ENCODE measurements at places on chromosomes 1 and 21.
A peak's percentile ranks its signal among the peaks of the same experiment; 100 is the strongest.

DNA sequence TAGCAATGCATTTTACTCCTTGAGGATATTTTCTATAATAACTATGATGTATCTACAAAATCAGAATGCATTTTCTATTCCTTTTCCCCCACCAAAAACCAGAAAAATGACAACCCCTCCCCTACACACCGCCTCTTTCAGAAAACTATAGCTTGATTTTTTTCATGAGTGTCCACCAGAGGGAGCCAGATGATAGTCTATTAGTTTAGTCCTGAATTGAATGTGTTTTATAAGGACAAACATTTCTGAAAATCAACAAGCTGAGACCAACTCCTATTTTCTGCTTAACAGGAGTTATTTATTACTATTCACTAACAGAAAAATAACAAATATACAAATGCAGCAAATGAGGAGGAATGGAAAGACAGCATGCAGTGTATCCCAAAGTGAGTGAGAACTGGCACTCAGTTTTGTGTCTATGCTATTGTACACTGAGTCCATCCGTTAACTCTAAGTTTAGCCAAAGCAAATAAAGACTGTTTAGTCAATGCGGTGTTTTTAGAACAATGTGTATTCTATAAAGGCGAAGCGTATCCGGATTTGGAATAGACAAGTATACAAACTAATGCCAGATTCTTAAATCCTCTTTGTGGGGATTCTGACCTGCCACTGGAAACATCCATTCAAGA, 182.6 kb downstream of the VAV3 start:
- DNase-seq, result peak; percentile 58

- no peak for DNase-seq
These were observed 11.5 kb downstream of the KCNA2 start for GRCh38 chr1:110594456-110595352.

- no peak for DNase-seq
These were observed 368.0 kb downstream of the SETD4 start for GRCh38 chr21:35692311-35692710.

- no peak for DNase-seq
These were observed 41.4 kb downstream of the CCDC18 start for GRCh38 chr1:93221913-93222312.

DNA sequence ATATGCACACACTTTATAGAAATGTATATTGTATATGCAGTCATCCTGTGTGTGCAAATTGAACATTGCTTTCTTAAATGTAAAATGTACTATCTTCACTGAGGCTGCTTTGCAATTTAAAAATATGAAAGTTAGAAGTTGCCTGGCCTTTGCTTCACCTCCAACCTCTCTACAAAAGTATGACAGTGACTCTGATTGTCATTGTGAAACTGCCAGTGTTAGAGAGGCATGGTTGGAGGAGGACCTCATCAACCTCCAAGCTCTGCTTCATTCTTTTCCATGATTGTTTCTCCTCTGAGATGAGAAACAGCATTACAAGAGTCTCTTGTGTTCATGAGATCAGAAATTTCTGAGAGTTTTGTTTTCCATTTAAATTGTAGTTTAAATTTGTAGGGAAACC, 185.5 kb downstream of the ZC3H11B start:
- no peak for DNase-seq

DNA sequence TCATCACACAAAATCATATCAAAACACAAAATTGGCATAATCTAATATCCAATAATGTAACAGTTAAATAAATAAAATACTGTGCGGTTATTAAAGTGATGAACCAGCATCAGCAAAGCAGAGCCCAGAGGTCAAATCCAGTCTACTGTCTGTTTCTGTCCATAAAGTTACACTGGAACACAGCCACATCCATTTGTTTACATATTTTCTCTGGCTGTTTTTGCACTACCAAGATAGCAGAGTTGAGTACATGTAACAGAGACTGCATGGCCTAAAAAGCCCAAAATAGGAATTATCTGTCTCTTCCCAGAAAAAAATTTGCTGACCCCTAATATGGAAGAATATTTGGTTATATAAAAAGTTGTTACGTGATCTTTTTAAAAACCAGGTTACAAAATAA, 242.2 kb upstream of the DMRTA2 start:
- no peak for DNase-seq

DNA sequence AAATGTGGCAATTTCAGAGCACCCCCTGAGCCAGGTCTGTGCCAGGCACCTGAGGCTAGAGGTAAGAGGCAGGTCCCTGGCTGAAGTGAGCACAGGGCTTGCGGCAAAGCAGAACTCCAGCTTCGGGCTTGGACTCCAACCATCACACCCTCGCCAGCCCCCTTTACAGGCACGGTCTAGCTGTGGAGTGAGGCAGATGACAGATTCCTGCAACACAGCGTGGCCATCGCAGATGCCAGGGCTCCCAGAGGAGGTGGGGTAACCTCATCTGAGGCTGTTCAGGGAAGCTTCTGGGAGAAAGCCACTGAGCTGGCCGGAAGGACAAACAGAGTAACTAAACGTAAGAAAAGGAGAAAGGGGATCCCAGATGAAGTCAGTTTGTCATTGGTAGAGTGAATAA, 55.6 kb upstream of the CASZ1 start:
- no peak for DNase-seq

DNA sequence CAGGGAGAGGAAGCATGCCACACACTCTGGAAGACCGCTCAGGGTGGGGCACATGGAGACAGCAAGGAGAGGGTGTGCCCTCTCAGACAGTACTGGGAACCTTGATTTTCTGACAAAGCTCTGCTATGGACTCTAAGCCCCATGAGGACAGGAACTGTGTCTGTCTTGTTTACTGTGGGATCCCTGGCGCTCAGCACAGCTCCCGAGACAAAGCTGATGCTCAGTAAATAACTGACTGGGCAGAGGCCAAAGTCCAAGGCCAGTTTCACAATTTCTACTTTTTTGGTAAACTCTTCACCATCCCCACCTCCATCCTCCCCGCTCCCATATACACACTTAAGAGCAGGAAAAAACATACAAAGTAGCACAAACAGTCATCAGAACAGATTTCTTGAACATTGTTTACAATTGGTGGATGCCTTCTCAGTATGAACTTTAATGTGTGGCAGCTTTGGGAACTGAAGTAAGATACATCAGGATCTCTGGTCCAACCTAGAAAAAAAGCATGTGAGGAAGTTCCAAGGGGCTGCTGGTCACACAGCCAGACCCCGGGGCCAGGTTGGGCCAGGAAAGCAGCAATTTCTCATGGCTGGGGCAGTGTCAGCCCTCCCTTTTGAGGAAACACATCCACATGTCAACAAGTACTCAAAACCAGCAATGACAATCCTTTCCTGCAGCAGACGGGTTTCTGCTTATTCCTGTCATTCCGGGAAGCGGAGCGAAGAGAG, 5.6 kb upstream of the AHCYL1 start:
- no peak for DNase-seq

GRCh38 chr1:55323760-55324159, 108.6 kb upstream of the USP24 start:
- DNase-seq, result no peak

- no peak for DNase-seq
These were observed 34.0 kb upstream of the BCAR3 start for GRCh38 chr1:93715529-93716126.

DNA sequence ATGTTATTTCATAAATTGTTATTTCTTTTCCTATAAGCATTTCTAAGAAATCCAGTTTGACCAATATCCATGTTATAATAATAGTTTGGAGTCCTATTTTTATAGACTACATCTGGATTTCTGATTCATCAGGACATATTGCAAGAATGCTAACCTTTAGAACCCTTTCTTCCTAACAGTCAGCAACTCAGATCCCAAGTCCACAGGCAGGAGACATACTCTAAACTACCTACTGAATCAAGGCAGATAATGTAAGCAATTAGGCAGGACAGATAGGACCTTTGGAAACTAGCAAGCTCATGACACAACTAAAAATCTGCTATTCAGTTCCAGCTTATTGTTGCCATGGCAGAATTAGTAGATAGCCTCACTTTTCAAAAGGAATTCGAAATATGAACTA, 104.1 kb downstream of the DENND1B start:
- DNase-seq, result no peak

DNA sequence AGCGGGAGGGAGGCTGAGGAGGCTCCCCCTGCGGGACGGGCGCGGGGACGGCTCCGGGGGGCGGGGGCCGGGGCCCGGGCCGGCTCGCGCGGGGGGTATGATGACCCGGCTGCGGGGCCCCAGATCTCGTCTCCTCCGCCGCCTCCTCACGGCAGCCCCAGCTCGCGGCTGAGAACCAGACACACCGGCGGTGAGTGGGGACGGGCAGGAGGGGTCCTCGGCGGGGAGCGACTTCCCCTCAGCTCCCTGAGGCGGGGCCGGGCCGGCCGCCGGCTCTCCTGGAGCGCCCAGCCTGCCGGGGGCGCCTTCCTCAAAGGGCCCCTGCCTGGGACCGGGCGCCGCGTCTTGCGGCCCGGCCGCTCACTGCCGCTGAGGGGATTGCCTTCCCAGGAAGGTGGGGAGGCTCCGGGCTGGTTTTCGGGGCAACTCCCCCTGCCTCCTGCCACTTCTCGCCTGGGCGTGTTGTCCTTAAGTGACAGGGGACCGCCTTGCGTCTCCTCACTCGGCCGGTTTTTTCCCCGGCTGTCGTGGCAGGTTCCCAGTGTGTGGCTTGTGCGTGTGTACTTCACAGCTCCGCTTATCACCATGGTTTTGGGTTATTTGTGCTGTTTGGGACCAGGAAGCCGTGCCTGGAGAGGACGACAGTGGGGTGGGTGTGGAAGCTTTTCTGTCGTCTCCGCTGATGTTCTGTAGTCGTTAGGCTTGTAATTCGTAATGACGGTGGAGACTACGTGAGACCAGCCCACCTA, 800 bp downstream of the HIPK1 start:
- DNase-seq, result peak; percentile 87

- DNase-seq, result no peak
These were observed 10.9 kb upstream of the SSBP3 start for GRCh38 chr1:54417123-54417522.

Data from CD8-positive, alpha-beta memory T cell (primary cell).